ENCODE measurements at places on chromosomes 4 and X.
A peak's percentile ranks its signal among the peaks of the same experiment; 100 is the strongest.

- DNase-seq = no peak
Observed at GRCh38 chr4:25863347-25863784, 578 bp upstream of the SEL1L3 start.

- no peak for DNase-seq
Observed at GRCh38 chrX:139559383-139560042, 29.0 kb downstream of the F9 start.

- DNase-seq = no peak
Observed at GRCh38 chr4:152771741-152772533, 7.6 kb downstream of the TIGD4 start.

DNA sequence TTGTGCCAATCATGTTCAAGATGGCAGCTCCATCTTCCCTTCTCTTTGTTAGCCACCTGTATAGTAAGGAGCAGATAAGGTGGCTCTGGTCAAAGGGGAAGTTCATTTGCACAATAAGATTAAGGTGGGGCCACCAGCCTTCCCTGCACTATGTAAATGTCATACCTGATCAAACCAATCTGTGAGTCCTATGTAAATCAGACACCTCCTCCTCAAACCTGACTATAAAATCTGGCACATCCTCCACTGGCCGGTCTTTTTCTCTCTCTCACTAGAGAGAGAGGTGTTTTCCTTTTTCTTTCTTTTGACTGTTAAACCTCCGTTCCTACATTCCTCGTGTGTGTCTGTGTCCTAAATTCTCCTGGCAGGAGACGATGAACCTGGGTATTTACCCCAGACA, 572.5 kb upstream of the AADAT start:
- DNase-seq = no peak

DNA sequence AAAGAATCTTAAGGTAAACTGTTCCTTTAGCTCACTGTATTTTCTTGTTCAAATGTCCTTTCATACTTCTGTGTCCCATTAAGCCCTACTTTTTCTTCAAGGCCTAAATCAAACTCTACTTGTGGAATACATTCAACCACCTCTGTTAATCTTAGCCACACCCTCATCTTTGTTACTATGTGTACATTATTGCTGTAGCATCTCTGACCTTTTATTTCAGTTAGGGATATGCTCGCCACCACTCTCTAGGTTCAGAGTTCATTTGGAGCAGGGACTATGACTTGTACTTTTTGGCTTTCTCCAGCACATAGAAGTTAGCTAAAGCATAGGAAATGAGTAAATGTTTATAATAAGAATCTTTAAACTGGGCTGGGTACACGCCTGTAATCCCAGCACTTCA, 6.8 kb upstream of the PNPLA4 start:
- no peak for DNase-seq

DNA sequence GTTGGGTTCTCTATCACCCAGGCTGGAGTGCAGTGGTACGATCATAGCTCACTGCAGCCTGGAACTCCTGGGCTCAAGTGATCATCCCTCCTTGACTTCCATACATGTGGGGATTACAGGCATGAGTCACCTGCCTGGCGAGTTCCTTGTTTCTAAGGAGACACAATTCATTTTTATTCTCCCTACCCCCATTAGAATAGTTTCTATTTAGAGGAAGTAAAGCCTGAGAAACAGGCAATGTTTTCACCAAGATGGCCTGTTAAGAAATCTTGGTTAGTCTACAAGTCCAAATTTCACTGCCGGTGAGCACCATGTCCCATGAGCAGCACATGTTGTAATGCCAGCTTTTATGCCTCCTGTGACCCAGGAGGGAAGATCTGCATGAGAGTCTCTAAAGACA, 5.7 kb downstream of the CYBB start:
- no peak for DNase-seq

DNA sequence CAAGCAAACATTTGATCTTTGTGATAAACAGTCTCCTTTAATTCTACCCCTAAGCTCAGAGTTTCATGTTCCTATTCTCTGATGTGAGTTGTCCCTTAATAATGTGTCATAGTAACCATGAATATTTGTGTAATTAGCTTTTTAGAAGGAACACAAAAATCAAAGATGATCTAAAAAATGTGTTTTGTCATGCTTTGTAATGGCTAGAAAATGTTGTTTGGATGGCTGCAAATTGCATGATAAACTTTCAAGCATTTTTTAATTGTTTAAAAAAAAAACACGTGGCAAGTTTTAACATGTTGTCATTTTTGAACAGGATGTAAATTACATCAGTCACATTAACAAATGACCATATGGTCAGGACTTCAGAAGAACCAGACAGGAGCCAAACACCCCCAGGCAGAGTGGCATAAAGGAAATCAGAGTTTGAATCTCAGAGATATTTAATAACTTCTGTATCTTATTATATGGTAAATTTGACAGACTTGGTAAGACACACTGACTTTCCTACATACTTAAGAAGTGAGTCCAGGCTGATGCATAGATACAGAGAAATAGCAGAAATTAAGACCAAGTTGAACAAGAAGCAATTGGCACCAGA, 223.9 kb upstream of the VEGFC start:
- DNase-seq = no peak

GRCh38 chrX:34119122-34119521, 13.0 kb downstream of the FAM47A start:
- no peak for DNase-seq

- DNase-seq = no peak
Observed at GRCh38 chr4:26713563-26714151, 129.8 kb downstream of the TBC1D19 start.

DNA sequence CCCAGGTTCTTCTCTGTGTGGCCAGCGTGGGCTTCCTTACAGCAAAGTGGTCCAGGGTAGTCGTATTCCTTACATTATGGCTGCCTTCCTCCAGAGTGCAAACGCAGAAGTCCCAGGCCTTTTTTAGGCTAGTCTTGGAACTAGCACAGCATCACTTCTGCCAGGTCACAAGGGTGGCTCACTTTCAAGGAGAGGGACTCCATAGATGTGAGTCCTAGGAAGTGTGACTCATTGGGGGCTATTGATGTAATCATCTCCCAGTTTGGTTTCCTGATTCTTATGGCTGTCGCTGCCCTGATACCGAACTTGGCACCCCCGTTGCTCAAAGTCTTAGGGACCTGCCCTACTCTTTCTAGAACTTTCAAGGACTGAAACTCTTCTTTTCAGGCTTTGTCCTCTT, 140.0 kb downstream of the DCK start:
- DNase-seq = no peak

DNA sequence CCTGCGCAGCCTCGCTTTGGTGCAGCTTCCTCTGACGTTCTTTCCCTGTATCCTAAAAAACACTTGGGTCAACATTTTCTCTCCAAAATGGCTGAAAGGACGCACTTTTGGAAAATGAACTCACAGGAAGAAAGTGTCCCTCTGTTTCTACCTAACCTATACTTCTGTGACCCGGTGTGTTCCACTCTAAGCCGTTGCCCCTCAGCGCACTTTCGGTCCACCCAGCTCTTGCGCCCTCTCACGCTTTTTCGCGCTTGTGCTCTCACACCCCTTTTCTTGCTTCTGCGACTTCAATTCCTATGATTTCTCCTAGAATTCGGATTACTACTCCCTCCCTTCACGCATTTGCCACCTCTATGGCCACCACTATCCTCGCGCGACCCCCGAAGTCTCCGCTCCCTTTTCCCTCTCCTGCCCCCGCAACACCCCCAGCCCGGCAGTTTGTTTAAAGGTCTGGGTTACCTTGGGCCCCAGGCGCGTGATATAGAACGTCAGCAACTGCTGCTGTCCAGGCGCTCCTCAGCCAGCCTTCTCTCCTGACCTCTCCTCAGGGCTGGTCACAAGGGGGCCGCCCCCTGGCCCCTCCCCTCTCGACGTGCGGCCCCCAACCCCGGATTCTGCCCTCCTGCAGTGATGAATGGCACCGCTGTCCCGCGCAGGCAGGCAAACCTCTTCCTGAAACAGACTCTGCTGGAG, at the start of gene USP51:
USP51 (minus strand) TSS at position 535 of the 696 bp plus-strand sequence. CDS start 909 bp downstream, outside the sequence.
- DNase-seq = peak; percentile 21

GRCh38 chrX:40247848-40248622, 150.3 kb upstream of the BCOR start:
- no peak for DNase-seq

DNA sequence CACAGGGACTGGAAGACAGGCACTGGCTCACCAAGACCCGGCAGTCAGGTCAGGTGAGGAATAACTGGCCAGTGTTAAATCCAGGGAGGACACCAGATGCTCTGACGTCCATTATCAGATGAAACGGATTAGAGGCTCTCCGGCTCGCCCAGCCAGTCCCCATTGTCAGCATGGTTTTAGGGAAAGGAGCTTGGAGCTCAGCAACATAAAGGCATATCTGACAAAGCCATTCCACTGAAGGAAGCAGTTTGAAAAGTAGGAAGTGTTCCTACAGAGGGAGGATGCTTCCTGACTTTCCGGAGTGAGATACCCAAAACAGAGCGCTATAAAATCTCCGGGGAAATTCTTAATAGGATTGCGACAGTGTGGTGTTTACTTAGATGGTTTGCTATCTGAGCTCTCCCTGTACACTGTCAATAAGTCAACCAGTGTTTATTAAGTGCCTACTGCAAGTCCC, 14.8 kb downstream of the NDNF start:
- no peak for DNase-seq

GRCh38 chr4:101251261-101251660, 96.1 kb downstream of the PPP3CA start:
- DNase-seq = no peak

- no peak for DNase-seq
Observed at GRCh38 chr4:116389139-116389538, 696.2 kb downstream of the TRAM1L1 start.

DNA sequence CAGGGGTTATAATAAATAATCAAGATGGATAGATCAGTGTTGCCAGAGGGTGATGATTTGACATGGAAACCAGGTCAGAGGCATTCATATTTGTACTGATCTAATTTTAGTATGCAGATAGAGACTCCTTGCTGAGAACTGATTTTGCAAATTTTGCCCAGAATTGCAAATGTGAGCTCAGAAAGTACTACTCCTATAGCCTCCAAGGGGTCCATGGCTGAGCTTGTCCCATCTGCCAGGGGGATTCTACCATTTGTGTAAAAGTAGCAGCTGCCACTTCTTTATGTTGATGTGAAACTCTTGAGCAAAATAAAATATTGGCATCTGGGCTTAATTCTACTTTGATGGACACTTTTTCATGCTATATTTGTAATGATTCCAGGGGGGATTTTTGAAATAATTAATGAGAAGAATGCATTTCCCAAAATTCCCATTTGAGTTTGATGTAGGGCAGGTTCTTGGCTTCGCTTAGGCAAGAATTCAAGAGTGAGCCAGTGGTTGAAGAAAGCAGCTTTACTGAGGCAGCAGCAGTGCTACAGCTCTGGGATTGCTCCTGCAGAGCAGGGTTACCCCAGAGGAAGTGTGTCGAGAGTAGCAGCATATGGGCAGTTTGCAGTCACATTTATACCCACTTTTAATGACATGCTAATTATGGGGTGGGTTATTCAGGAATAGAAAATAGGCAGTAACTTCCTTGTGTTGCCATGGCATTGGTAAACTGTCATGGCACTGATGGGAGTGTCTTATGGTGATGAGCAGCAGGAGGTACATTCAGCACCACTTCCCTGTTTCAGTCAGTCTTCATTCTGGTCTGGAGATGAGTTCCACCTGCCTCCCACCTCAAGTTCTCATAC, 38.7 kb upstream of the DCLK2 start:
- DNase-seq = no peak

DNA sequence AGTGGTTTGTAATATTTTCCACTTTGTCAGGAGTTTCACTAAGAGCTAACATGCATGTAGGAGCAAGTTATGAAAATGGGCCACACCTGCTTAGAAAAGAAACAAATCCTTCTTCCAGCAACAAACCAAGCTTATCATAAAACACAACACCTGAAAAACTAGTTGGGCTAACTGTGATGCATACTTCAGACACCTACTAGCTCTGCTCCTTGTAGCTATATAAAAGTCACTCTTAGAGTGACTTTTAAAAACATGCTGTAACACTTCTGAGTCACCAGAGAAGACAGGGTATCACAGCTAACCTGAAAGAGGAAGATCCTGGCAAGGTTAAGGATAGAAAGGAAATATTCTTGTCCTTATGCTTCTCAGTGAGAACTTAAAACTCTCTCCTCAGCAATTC, 3.6 kb upstream of the SLAIN2 start:
- DNase-seq = no peak

DNA sequence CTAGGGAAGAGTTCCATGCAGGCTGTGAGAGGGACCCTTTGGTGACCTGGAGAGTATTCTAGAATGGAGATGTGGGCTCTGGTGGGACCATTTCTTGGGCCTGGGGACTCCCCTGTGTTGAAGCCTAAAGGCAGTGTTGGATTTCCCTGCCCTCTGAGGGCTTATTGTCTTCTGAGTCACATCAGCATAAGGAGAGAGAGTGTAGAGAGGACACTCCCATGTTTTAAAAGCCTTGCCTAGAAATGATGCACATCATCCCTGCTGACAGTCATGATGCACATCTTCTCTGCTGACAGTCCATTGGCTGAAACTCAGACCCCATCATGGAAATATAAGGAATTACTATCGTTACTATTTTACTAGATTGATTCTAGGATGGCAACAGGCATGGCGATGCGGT, 51.9 kb downstream of the FAM114A1 start:
- DNase-seq = no peak

GRCh38 chr4:140004922-140005627, 148.9 kb downstream of the MAML3 start:
- DNase-seq = no peak

DNA sequence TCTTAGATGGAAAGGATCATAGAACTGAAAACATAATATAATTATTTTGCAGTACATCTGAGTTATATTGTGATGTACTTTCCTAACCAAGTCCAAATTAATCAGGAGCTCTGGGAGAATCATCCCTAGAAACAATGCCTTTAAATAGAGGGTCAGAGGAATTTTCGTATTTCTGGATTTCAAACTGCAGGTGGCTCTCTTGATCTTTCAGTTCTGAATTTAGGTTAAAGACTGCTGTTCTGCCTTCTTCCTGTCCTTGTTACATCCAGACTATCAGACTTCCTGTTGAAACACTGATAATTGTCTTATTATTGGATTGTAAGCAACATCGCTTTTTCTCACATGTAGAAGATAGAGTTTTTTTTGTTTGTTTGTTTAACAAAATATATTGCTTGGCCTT, 142.7 kb downstream of the RPA4 start:
- no peak for DNase-seq

GRCh38 chr4:173878701-173879100, 348.7 kb upstream of the HAND2 start:
- no peak for DNase-seq

GRCh38 chr4:169566021-169566818, 46.2 kb downstream of the NEK1 start:
- DNase-seq = no peak

GRCh38 chrX:108312011-108312410, 126.2 kb downstream of the COL4A6 start:
- no peak for DNase-seq

GRCh38 chr4:152195888-152196287, 340.0 kb downstream of the FBXW7 start:
- no peak for DNase-seq

DNA sequence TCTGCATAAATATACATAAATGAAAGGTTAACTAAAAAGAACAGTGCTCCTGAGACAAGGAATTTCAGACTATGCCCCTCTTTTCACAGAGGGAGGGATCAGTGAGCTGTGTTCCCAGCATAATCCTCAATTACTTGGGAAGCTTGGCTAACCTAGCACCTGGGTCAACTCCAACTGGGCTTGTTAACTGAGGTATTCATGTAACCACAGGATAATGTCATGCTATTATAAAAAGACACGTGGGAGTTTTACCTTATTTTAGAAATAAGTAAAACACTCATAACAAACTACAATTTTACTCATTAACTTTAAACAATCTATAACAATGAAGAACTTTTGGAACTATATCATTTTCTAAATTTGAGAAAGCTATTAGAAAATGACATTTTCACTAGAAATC, 48.6 kb downstream of the RPGR start:
- DNase-seq = no peak
